ENCODE measurements at places on chromosomes 4 and X.

DNA sequence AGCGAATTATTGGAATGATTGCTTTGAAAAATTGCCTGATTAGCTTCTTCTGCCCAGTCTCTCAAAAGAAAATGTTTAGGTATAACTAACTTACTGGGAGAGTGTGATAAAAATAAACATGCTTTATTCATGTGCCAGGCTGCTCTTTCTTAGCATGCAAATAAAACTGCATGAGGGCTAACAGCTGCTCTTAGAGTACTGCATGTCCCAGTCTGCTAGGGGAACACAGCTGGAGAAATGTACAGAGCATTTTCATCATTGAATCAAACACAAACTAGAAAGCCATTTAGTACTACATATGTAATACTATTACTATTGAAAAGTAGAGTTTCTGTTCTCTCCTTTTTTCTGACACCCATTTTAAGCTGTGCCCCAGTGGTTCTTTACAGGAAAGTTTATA lies 726.0 kb downstream of the GRID2 start:
- DNase-seq: no peak

- DNase-seq: no peak
Measured at GRCh38 chr4:53714236-53715140, 123.2 kb upstream of the LNX1 start.

- DNase-seq: no peak
Measured at GRCh38 chrX:17621566-17622270, 115.6 kb upstream of the SCML1 start.

- DNase-seq: no peak
Measured at GRCh38 chrX:20347481-20347880, 80.8 kb upstream of the RPS6KA3 start.

DNA sequence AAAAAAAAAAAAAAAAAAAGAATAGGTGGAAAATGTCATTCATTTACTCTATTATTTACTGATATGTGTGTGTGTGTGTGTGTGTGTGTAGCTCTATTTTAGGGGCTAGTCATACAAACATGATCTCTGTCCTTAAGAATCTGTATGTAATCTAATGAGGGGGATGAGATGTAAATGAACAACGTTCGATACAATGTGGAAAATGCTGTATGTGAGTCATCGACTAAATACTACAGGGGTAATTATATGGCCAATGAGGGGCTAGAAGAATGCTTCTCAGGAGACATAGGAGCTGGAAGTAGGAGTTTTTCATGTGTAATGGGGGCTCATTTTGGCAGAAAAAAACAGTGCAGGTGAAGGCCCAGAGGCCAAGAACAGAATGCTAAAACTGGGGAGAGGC lies 41.9 kb downstream of the LEF1 start:
- DNase-seq: no peak

DNA sequence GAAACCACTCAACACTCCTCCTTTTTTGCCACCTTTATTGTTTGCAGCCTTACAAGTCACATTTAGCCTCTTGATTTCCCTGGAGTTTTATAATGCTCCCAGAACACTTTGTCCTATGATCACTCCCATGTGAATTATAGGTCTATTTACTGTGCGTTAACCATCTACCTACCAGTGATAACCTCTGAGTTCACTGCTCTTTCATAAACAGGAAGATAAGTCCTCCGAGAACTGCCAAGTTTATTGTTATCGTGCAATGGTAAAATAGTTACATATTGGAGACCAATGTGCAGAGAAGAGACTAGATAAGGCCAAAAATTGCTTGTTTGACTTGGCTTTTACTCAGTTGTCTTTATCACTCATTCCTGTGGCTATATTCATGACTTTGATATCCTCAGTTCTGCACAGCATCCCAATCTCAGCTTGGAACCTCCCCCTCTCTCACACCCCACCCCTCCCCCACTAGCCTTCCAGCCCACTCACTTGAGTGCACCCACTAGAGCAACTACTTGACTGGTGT lies 12.9 kb upstream of the NUDT9 start:
- no peak for DNase-seq

DNA sequence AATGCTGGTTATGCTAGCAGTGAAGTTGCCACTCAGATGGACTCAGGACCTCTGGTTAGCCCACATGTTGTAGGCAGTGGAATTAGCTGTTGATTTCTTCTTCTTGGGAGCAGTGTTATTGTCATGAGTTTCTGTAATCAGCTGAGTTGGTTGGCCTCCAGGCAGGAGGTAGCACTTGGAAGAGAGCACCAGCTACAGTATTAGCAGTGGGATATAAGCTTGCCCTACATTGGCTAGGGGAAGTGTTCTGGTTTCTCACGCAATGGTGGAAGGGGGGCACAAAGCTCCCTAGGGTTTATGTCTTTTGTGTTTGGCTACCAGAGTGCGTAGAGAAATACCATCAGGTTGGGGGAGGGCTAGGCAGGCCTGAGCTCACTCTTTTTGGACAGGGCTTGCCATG lies 34.0 kb upstream of the UCP1 start:
- no peak for DNase-seq

GRCh38 chr4:21856754-21857153 lies 91.8 kb downstream of the KCNIP4 start:
- no peak for DNase-seq

GRCh38 chrX:118286066-118286762 lies 59.7 kb upstream of the WDR44 start:
- no peak for DNase-seq

- no peak for DNase-seq
Measured at GRCh38 chrX:32137525-32137924, 1065.7 kb upstream of the FTHL17 start.

- no peak for DNase-seq
Measured at GRCh38 chrX:13387666-13388494, 68.0 kb upstream of the ATXN3L start.

- no peak for DNase-seq
Measured at GRCh38 chrX:104641176-104641575, 75.2 kb downstream of the IL1RAPL2 start.

GRCh38 chr4:5215321-5215720 lies 164.0 kb downstream of the STK32B start:
- peak; percentile 25 for DNase-seq

DNA sequence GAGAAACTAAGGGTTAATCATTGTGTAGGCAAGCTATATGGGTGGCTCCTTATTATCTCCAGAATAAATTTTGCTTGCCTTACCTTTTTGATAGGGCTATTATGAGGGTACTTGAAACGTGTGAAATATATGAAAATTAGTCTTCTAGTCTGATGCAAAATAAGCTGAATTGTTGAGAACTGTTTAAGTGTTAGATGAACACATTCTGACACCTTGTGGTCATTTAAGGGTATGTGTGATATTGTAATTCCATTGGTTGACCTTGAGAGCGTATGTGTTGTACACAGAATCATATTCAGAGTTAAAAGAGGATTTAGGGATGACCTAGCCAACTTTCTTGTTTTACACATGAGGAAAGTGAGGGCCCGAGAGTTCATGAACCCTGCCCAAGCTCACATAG lies 44.6 kb upstream of the LINC00632 start:
- peak; percentile 55 for DNase-seq

DNA sequence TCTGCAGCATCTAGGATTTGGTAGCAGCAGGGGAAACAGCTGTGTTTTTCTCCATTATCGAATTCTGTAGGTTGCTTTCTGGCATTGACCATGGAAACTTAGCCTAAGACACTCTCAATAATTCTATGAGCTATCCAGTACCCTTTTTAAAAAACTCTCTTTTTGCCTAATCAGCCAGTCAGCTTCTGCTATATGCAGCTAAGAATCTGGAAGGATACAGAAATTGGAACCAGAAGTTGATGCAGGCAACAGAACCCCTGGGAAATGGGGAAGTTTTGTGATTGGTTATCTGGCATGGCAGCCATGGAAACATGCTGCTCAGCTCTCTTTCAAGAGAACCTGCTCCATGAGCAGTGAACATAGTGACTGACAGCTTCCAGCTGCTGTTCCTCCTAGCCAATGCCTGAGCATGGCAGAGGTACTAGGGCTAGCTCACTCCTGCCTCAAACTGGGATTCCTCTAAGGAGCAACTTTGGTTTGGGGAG lies 417.6 kb upstream of the MAOA start:
- DNase-seq: peak; percentile 0

- DNase-seq: no peak
Measured at GRCh38 chr4:98343626-98344025, 82.4 kb downstream of the RAP1GDS1 start.

GRCh38 chr4:53362093-53362492 lies 3.8 kb downstream of the SCFD2 start:
- DNase-seq: no peak

GRCh38 chrX:150934453-150934852 lies 36.0 kb upstream of the CD99L2 start:
- DNase-seq: no peak

GRCh38 chr4:183469936-183470335 lies 25.5 kb downstream of the CDKN2AIP start:
- no peak for DNase-seq

DNA sequence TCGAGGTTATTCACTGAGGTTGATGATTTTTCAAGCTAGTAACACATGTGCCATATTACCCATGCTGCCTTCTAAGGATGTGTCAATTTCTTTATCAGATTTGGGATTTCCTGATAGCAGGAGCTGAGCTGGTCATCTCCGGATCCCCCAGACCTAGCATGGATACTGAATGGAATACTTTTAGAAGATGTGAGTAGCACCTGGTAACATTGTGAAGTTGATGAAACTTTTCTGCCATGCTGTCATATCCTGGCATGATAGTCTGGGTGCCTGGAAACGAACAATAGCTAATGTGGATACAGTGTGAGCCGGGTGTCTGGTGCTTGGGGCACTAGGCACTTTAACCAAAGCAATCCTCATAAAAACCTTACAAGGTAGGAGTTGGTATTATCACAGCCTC lies 11.0 kb upstream of the CYTL1 start:
- no peak for DNase-seq

DNA sequence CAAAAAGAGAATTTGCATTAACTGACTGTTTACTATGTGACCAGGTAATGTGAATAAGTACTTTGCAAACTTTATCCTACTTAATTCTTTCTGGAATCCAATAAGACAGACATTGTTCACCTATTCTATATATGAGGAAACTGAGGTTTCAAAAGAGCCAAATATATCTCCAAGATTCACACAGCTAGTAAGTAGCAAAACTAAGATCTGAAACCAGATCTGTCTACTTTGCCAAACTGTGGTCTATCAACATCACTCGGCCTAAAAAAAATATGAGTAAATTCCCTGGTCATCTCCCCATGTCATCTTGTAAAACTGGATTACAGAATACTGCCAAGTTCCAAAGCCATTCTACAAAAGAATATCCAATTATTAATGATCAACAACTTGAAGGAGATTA lies 52.8 kb downstream of the ANAPC10 start:
- no peak for DNase-seq

- no peak for DNase-seq
Measured at GRCh38 chr4:128310266-128310697, 22.7 kb upstream of the PGRMC2 start.

- no peak for DNase-seq
Measured at GRCh38 chrX:101357166-101357795, 8.7 kb upstream of the TIMM8A start.

DNA sequence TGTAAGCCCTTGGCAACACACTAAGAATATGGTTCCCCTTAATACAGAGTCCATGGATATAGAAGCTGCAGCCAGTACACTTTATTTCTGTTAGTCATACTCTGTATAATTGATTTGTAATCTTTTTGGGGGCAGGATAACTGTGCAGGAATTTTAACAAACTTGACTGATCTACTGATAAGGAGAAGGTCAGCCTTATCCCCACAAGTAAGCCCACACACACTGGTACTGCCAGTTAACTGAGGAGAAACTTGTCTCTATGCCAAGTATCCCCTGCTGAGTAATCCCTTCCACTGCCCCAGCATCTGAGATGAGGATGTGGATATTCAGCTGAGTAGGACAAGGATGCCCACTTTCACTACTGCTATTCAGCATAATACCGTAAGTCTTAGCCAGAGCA lies 154.9 kb upstream of the CXXC4 start:
- DNase-seq: no peak

- no peak for DNase-seq
Measured at GRCh38 chr4:142817442-142817841, 28.7 kb downstream of the INPP4B start.

DNA sequence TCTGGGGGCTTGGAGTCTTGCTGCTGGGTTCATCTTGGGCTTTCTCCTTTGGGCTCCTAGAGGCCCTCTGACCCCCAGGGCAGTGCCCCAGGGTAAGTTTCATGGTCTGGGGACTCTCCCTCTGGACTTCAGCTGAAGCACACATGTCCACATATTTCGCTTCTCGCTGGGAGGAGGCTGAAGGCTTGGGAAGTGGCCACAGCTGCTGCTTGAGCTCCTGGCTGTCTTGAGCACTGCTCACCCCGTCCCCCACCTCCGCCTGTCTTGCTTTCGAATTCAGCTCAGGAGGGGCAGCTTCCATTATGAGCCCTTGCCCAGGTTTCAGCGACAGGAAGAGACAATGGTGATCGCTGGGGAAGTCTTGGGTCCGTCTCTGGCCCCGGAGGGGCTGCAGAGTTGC lies 3.7 kb downstream of the C4orf54 start:
- no peak for DNase-seq

- no peak for DNase-seq
Measured at GRCh38 chr4:101229116-101229515, 118.2 kb downstream of the PPP3CA start.

- no peak for DNase-seq
Measured at GRCh38 chr4:140268186-140268841, 105.1 kb upstream of the SCOC start.

- DNase-seq: no peak
Measured at GRCh38 chr4:141643557-141643956, 7.2 kb downstream of the IL15 start.

GRCh38 chr4:41753942-41754341 lies 5.4 kb upstream of the PHOX2B start:
- DNase-seq: no peak

DNA sequence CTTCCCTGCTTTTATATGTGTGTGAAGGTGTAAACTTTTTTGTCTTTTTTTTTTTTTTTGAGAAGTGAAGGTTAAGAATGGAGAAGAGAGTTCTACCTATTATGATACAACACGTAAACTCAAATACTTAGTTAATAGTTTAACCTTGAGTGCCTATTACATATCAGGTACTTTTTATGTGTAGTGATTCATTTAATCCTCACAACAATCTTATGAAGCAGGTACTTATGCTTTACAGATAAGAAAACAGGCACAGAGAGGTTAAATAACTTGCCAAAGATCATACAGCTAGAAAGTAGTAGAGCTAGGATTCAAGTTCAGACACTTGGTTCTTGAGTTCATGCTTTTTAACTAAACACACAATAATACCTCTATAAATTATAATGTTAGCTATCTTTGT lies 107.4 kb downstream of the THOC2 start:
- no peak for DNase-seq

- DNase-seq: no peak
Measured at GRCh38 chr4:104722467-104722866, 227.8 kb upstream of the CXXC4 start.

DNA sequence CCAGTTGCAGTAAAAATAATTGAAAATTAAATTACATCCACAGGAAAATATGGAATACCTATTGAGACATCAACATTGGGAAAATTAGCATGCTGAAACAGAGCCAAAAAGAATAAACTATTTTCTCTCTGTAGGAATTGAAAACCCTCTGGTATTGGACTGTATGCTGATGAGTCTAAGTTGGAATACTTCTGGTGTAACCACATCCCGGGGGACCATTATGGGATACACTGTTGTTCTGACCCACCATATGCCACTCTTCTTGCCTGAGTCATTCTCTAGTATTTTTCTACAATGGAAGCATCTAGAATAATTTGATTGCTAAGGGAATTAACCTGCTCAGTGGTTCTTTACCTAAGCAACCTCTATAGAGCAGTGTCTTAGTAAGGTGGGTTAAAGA lies 640.7 kb upstream of the AGA start:
- DNase-seq: no peak

GRCh38 chr4:85489273-85489981 lies 14.5 kb downstream of the ARHGAP24 start:
- DNase-seq: no peak

- DNase-seq: no peak
Measured at GRCh38 chr4:128163177-128164117, 102.3 kb downstream of the LARP1B start.

Measured in brain (organoid and tissue), 16 donors.